ENCODE measurements at places on chromosomes 7 and 10.

DNA sequence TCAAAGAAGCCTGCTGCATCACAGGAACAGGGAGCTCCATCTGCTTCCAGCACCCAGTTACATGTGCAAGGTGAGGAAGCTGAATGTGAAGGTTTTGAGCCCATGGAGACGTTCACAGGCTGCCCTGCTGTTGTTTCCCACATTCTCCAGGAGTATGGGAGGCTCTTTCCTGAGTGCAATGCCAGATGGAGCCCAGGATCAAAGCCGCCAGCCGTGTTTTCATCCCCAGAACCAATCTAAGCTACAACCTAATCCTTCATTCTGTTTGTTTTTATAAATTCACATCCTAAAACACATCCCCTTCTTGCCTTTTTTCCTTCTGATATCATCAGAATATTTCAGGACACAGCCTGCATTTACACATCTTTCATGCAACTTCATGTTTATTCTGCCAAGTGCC, 98.9 kb upstream of the PRR15 start:
- DNase-seq: no peak

- DNase-seq: no peak
Measured at GRCh38 chr7:150748376-150748775, 11.2 kb downstream of the GIMAP5 start.

DNA sequence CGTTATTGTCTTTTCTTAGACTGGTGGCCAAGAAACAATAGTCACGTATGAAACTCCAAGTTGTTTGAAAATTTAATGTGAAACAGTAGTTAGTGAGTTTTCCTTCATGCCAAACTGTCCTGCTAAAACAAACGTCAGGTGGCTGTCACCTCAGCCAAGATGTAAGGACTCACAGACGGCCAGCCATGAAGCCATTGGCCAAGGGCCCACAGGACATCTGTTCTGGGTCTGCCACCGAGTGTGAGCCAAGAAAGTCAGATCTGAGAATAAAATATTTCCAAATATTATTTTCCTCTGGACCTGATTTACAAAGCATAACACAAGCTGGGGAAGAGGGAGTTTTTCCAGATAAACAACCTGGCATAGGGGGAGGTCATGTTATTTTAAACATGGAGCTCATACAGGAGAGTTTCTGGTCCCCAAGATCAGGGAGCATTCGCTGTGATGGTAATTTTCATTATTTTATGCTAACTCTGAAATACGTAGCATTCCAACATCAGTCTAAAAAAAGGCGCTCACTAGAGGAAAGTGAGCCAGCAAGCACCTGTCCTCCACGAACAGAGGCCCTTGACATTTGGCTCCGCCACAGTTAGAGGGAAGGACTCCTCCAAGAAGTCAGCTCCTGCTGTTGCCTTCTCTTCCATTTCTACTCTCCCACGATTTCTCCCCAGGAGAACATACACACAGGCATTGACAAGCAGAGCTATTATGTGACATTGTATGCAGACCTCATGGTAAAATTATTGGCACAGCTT, 38.9 kb upstream of the LANCL2 start:
- no peak for DNase-seq

DNA sequence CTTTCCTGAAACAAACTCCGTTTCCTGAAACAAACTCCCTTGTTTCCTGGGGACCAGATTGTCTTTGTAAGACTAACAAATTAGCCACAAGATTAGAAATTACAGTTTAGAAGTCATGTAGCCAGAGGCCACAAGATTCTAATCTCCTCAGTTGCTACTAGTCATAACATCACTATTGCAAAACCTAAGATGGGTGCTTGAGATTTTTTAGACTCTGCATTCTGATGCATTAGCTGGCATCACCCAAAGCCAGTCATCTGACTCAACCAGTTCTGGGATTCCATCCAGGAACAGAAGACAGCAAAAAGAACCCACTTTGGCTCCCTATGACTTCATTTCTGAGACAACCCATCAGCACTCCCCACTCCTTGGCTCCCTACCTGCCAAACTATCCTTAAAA, 367.9 kb upstream of the MBL2 start:
- no peak for DNase-seq

DNA sequence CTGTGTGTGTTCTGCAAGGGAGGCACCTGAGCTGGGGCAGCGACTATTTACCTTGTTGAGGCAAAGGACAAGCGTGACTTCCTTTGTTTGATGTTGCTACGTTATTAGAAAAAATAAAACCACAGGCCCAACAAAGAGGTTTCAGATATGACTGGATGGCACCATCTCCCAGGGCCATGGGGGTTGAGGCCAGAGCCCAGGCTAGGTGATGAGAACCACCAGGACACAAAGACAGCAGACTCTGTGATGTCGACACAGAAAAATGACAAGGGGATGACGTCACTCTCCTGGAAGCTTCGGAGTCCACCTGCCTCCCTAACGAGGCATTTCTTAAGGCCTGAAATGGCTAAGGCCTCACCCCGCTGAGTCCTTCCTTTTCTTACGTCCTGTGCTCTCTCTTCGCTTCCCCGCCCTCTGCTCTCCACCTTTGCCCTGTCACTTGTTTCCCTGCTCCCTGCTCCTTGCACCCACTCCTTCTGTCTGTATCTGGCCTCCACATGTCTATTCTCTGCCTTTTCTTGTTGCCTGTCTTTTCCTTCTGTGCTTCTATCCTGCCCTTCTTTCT, 83.0 kb upstream of the ADRB1 start:
- DNase-seq: no peak

DNA sequence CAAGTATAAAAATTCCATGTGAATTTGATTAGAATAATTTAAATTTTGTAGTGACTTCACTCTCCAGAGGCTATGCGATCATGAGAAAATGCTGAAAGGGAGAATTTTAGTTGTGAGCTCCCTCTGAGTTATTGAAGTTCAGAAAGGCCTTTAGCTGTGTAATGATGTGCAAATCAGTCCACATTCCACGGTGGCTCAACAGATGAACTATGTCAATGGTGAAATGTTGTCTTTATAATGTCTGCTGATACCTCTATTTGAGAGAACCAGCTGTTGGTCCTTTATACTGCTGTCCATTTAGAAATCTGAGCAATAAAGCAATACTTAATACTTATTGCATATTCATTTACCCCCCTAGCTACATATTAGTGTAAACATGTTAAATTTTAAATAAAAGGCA, 7.1 kb upstream of the ITGB8 start:
- no peak for DNase-seq

DNA sequence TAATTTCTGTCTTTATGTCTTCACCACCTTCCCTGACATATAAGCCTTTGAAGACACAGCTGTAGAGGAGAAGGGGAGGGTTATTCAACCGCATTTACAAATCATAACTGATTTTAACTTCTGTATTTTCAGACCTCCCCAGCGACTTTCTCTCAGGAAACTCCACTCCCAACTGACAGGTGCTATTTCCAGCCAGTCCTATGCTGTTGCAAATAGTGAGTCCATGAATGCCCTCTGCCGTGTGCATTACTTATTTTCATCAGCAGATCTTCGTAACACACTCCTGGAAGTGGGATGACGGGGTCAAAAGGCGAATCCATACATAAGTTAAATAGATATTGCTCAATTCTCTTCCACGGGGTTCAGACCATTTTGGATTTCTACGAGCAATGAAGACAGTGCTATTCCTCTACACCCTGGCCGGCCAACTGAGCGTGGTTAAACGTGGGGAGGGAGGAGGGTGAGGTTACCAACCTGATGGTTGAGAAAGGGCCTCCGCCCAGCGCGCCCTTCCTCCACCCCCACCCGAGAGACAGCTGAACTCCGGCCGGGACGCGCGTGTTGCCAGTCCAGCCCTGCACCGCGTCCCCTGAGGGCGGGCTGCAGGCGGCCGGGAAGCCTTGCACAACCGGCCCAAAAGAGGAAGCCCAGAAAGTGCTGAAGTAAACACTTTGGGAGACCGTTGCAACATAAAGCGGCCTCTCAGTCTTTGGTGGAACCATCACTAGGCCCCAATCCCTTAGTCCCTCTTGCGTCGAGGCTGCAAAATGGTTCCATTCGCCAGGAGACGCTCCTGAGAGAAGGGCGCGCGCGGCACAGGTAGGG, at the start of gene APBB1IP:
TSS of gene APBB1IP (plus strand) at position 705 of the 825 bp plus-strand sequence. CDS start 53,986 bp downstream, outside the sequence.
- peak; percentile 20 for DNase-seq

- DNase-seq: no peak
Measured at GRCh38 chr10:24385776-24386175, 176.8 kb downstream of the KIAA1217 start.

DNA sequence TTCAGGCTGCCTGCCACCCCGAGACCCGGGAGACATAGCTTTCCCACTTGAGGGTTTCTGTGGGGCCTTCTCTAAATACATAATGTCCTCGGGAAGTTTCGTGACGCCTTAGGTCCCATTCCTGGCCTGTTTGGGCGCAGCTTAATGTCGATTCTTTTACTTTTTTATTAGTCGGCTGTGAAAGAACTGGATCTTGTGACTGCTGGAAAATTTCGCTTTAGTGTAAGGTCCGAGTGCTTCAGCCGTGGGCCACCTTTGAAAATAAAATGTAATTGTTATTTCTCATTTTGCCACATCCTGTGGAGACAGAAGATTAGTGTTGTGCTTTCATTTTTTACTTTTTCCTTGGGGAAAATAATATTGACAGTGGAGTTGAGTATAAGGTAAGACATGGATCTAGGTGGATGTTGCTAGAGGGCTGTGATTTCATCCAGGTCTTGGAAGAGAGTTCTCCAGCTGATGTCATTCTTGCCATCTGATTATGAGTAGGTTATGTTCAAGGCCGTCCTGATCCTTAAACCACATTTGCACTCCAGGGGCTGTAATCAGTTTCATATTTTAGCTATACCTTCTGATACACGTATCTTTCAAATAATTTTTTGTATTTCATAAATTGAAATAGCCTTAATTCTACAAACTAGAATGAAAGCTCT, 830 bp downstream of the RAB18 start:
- DNase-seq: no peak

- DNase-seq: no peak
Measured at GRCh38 chr10:89665302-89665701, 20.3 kb upstream of the PANK1 start.

DNA sequence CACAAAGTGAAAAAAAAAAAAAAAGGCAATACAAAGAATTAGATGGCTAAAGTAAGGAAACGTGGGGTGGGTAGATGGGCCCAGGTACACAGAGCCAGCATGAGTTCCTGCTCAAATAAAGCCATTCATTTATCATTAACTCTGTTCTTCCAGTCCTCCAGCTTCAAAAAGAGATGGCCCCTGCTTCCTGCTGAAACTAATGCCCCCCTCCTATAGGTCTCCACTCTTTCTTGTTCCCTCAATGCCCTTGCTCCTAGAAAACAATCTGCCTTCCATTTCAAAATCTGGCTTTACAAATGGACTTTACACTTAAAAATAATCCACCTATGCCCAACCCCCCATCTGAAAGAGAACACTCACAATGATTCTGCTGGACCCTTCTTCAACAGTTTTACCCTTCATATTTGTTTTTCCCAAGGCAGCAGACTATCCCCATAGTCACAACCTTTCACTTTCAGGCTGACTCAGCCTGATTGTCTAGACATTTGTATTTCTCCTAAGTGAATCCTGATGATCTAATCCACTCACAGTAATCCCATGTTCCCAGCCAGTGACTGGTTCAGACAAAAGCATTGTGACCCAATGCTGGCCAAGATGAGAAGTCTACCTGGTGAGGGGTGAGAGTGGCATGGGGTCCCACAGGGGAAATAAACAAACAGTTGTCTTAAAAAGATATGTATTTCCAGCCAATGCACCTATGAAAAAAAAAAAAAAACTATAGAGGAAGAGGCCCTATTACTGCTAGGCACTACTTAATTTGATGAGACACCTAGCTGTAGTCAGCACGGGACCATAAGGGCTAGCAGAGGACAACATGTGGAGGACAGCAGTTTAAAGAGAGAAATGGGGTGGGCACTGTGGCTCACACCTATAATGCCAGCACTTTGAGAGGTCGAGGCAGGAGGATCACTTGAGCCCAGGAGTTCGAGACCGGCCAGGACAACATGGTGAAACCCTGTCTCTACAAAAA, 74.6 kb upstream of the GRID1 start:
- no peak for DNase-seq
